CD4-positive, alpha-beta T cell treated with Interferon gamma for 1 hour (primary cell): ENCODE measurements at places on chromosomes 12 and 14.

DNA sequence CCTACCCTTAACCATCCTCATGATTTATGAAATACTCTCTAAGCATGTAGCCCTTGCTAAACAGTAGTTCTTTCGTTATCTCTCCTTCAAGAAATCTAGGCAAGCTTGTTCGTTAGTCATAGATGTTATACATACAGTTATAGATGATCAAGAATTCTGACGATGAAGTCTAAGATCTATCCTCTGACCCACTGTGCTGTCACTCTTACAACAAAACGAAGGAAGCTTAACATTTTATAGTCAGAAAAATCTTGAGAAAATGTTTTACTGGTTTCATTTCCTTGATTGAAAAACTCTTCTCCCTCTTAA, 68.9 kb downstream of the SPPL3 start:
- no peak for DNase-seq

GRCh38 chr14:44970907-44971306, 8.9 kb downstream of the TOGARAM1 start:
- DNase-seq: no peak

DNA sequence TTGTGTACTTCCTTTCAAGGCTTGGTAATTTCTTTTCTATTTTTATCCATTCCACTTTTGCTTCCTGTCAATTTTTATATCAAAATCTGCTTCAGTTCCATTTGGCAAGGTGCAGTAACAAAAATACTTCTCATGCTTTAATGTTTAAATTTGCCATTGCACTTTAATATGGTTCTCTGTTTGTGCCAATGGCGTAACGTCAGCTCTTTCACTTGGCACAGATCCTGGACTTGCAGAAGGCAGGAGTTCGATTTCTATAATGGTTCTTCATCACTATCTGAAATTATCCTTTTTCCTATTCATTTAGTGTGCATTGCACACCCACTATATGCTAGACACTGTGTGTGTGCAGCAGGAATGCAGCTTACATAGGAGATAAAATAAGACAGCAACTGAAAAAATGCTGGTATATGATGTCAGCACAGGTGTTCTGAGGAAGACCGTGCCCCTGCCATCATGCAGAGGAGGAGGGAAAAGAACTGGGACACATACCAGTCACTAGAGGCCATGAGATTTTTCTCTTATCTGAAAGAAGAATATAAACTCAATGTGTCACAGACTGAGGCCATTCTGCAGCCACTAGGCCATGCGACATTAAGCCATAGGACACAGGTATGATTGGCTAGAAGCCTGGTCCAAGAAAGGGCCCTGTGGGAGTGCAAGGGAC, 298.2 kb downstream of the RPAP3 start:
- DNase-seq: no peak

DNA sequence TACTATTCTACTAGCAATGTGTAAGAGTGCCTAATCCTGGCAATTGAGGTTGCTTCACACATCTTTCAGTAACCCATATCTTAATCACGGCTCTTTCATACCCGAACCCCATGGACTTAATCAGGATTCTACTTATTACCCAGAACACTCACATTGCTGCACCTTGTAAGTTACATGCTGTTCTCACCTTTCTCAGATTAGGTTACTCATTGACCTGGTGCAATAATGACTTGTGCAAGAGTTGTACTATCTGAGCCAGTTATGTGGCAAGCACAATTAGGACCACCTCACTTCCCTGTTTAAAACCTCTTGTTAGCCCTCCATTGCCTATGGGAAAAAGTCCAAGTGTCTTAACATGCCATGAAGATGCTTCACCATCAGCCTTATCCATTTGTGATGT, 306.7 kb upstream of the E2F7 start:
- no peak for DNase-seq

GRCh38 chr14:75978249-75978731, 3.5 kb downstream of the TGFB3 start:
- DNase-seq: peak; percentile 22

- no peak for DNase-seq
Measured at GRCh38 chr14:46464341-46464740, 187.2 kb downstream of the RPL10L start.

- no peak for DNase-seq
Measured at GRCh38 chr12:47377414-47378221, 297.9 kb upstream of the AMIGO2 start.

DNA sequence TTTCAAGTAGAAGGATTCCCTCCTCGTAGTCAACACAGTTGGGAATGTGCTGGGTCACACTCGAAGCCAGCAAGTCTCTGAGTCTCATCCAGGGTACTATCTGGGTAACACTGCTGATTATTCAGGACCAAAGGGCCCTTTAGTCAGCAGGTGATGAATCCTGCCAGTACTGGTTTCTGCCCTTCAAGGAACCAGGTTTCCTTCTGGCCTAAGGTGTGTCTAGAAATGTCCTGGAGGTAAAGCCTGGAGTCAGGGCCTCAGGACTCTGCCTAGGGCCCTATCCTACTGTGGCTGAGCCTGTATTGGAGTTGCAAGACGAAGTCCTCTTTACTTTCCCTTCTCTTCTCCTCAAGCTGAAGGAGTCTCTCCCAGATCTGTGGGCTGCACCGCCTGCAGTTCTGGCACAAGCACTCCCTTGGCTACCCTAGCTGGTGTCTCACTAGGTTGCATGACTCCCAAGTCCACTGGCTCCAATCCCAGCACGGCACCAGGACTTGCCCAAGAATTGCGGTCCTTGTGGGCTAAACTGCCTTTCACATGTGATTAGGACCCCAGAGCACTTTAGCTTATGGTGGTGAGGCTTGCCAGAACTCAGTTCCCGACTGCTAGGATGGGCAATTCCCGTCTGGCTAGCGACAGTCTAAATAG, 193.7 kb upstream of the PDE3A start:
- no peak for DNase-seq

DNA sequence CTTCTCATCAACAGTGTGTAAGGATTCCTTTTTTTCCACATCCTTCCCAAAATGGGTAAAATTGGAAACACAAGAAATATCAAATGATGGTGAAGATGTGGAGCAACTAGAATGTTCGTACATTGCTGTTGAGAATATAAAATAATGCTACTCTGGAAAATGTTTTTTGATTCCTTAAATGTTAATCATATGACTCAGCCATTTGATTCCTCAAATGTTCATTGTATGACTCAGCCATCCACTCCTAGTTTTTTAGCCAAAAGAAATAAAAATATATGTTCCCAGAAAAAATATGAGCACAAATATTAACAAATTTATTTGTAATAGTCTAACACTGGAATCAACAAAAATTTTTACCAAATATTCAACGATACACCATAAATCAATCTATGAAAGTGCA, 1108.6 kb downstream of the LRFN5 start:
- no peak for DNase-seq

GRCh38 chr14:65267856-65268255, 144.7 kb upstream of the FUT8 start:
- no peak for DNase-seq

DNA sequence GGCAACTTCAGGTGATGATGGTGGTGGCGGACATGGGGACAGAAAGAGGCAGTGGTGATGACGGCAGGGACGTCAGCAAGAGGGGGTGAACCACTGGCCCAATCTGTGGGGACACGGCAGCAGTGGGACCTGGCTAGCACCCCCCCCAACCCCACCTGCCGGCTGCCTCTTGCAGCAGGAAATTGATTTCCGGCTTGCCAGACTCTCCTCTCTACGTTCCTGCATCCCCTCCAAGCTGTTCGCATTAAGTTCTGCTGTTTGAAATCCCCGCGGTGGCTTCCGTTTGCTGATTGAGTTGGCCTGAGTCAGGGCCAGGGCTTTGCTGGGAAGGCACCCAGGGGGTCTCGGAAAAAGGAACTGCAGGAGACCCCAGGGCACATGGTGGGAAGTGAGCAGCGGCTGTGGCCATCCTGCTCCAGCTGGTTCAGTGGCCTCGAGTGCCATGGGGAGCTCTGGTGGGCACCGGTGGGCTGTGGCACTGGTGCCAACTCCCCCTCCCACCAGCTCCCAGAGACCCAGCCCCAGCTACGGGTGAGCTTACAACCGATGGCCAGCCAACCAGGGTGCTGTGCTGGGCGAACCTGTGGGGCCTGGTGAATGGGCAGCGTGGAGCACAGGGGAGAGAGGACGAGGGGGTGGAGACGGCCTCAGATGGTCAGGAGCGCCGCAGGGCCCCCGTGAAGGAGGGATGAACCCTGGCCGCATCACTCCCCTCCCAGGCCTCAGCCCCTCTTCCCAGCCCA, 14.6 kb upstream of the NUDT14 start:
- no peak for DNase-seq

DNA sequence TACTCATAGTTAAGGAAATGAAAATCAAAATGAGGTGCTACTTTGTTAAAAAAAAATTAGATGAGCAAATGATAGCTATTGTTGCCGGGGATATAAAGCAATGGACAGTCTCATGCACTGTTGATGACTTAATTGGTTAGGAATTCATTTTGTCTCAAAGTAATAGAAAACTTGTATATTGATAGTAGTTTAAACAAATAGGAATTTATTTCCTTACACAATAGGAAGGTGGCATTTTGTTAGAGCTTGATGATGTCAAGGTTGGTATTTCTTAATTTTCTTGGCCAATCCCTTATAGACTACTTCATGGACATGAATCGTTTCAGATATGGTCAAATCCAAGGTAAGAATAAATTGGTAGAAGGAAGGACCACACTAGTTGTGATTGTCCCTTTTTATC, 7.8 kb downstream of the PRPF39 start:
- DNase-seq: no peak

GRCh38 chr12:4118601-4119156, 154.9 kb upstream of the CCND2 start:
- DNase-seq: no peak

GRCh38 chr14:75067212-75067611, 2.2 kb upstream of the ZC2HC1C start:
- no peak for DNase-seq

DNA sequence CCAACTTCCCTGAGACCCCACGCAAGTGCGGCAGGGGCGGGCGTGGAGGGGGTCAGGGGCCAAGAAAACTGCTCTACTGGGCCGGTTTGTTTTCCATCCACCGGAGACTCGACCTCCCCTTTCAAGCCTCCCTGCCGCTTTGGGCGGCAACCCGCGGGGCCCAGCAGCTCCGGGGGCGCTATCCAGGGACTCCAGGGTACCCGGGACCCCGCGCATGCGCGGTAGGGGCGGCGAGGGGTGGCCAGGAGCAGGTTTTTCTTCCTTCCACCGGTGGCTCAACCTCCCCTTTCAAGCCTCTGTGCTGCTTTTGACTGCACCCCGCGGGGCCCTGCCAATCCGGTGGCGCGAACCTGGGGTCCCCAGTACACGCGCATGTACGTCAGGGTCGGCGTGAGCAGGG, 323.5 kb downstream of the ALG10 start:
- no peak for DNase-seq

DNA sequence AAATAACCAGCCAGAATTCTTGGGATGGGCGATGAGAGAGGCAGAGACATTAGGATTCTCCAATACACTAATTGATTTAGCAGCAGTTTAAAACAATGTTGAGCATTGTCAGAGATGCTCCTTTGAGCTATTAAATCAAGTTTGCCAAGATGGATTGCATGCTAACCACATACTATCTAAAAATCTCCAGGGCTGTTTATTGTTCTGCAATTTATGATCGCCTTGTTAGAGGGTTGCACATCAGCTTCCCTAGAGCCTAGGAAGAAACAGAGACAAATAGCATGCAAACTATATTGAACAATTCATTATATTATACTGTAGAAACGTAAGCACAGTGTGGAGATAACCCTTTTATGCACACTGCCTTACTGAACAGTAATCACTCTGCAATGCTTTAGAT, 599.9 kb downstream of the SOX5 start:
- no peak for DNase-seq

DNA sequence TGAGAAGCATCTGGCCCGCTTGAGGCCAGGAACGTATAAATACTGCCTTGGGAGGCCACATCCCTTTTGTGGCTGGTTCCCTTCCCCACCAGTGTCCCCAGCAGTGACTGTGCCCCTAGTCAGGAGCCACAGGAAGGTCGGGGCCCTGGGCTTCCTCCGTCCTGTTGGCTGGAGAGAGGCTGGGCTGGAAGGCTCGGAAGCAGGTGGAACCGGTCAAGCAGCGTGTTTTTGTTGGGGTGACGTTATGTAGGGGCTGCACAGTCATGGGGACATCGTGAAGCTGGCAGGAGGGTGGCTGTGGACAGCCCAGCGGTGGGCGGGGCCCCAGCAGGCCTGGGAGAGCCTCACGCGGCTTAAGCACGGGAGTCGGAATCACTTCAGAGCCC, 10.1 kb downstream of the XRCC3 start:
- DNase-seq: no peak

- no peak for DNase-seq
Measured at GRCh38 chr12:13404111-13404628, 207.6 kb downstream of the EMP1 start.

- no peak for DNase-seq
Measured at GRCh38 chr14:88612981-88613380, 50.1 kb downstream of the ZC3H14 start.

- DNase-seq: no peak
Measured at GRCh38 chr12:47754881-47755280, 3.8 kb downstream of the RAPGEF3 start.

- no peak for DNase-seq
Measured at GRCh38 chr12:102631274-102631673, 150.9 kb upstream of the IGF1 start.

- no peak for DNase-seq
Measured at GRCh38 chr12:30908722-30909348, 17.7 kb upstream of the TSPAN11 start.

DNA sequence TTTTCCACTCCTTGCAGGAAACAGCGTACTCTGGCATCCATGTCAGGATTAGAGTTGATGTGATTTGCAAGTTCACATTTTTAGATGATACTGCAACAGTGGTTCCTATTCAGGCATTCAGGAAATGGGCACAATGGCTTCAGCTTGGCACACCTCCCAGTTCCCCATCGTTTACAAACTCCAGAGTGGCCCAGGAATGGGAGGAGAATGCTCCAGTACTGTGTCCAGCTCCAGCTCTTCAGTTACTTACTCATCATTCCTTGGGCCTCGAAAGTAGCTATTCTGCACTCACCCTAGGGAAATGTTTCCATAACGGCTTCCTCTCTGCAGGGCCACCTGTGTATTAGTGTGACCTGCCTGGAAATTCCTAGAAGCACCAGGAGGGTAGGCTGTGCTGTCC, 239.7 kb upstream of the RGS6 start:
- no peak for DNase-seq

GRCh38 chr14:97959251-97959650, 1162.1 kb downstream of the VRK1 start:
- DNase-seq: no peak

DNA sequence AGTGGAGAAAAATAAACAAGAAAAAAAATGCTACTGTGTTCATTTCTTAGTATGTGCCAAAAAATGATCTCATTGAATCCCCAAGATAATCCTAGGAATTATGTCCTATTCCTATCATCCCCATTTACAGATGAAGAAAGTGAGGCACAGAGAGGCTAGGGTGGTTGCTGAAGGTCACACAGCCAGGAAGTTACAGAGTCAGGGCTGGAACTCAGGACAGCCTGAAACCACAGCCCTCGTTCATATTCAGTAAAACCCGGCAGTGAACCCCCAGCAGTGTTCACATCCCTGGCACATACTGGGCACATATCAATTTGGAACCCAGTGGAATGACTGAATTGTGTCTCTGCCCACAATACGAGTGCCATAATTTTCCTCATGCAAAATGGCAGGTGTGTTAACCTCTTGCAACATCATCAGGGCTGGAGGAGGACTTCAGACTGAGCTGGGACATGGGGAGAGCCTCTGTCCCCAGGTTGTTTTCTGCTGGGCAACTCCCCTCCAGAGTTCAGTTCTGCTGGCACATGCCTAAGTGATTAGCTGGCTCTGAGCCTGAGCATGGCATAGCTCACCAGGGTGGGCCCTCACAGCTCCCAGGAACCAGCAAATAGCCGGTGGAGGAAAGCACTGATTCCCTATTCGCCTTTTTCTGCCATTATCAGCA, 2.0 kb upstream of the PPP1CC start:
- DNase-seq: no peak
